ENCODE measurements at places on chromosomes 7 and 10.

- no peak for DNase-seq
These were observed 99.6 kb upstream of the BMPER start for GRCh38 chr7:33805630-33806233.

GRCh38 chr7:102287111-102287980 lies 678 bp downstream of the SH2B2 start:
- peak; percentile 62 for DNase-seq

- DNase-seq: no peak
These were observed 17.5 kb upstream of the CHST3 start for GRCh38 chr10:71946700-71947099.

- DNase-seq: no peak
These were observed 166.0 kb upstream of the ZNF32 start for GRCh38 chr10:43814663-43815062.

GRCh38 chr10:33382921-33383713 lies 48.6 kb upstream of the NRP1 start:
- DNase-seq: no peak

DNA sequence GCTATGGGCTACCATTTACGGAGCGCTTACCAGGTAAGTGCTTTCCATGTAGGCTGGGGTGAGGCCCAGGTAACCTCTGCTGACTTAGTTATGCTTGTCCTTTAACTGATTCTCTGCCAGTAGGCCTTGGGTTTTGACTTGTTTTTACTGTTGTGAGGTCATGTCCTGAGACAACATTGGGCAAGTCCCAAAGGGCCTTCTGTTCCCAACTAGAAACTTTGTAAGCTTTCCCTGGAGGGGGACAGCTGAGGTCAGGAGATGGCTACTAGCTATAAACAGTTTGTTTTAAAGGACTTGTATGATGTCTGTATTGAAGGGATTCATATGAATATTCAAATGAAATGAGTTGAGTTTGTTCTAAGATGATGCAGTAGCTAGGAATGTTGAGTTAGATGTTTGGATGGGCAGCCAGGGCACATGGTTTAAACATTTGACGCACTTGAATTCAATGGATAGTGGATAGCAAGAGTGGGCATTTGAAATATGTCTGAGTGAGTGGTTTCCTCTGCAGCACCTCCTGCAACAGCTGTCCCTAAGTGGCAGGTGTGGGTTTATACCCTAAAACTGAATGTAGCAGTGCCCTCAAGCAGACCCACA lies 10.0 kb upstream of the SGPL1 start:
- DNase-seq: no peak

- DNase-seq: no peak
These were observed 183.4 kb downstream of the EMX2 start for GRCh38 chr10:117725993-117726392.

DNA sequence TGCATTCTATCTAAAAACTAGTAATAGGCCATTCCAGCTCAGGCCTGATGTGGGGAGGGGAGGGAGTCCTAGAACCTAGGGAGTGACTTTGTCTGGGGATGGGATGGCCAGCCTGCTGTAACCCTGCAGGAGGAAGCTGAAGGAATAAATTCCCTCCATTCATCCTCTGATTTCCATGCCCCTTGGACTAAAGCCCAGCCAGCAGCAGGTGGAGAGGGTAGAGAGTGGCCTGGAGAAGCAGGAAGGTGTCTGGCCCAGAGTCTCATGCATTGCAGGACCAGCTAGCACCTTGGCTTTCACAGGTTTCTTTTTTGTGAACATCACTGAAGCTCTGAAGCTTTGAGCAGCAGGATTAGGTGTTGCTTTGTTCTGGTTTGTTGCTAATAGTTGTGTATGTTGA lies 32.8 kb upstream of the CDH23 start:
- DNase-seq: no peak

DNA sequence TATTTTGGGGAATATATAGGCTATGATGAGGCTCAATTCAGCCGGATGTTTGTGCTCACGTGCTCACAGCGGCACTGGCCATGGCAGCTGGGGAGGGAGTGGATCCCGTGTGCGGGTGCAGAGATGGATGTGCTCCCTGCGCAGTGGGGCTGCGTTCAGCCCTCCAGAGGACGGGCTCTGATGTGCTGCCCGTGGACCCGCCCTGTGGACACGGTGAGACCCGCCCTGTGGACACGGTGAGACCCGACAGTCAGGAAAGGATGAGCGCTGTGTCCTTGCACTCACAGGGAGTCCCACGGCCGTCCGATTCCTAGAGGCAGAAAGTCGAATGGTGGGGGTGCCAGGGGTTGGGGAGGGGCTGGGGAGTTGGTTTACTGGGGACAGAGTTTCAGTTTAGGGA lies 89.0 kb downstream of the DNAJB6 start:
- DNase-seq: no peak

- DNase-seq: no peak
These were observed 57.9 kb upstream of the INSYN2A start for GRCh38 chr10:127254276-127254675.

DNA sequence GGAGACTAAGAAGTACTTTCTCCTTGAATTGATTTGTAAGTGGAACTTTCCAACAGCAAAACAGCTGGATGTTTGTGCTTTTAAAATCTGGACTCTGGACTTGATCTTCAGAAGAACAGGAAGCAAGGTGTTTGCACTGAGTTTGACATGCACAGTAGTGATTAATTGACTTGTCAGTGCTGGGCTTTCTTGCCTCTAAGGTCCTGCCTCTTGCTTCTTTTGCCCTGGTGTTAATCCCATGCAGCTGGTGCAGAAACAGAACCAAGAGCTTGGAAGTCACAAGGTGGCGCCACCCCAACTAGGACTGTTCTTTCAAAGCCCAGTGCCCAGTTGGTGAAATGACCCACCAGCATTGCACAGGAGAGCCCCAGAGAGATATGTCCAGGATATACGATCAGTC lies 66.8 kb upstream of the SEPHS1 start:
- no peak for DNase-seq

- no peak for DNase-seq
These were observed 62.8 kb downstream of the ARMH3 start for GRCh38 chr10:101993221-101993620.

DNA sequence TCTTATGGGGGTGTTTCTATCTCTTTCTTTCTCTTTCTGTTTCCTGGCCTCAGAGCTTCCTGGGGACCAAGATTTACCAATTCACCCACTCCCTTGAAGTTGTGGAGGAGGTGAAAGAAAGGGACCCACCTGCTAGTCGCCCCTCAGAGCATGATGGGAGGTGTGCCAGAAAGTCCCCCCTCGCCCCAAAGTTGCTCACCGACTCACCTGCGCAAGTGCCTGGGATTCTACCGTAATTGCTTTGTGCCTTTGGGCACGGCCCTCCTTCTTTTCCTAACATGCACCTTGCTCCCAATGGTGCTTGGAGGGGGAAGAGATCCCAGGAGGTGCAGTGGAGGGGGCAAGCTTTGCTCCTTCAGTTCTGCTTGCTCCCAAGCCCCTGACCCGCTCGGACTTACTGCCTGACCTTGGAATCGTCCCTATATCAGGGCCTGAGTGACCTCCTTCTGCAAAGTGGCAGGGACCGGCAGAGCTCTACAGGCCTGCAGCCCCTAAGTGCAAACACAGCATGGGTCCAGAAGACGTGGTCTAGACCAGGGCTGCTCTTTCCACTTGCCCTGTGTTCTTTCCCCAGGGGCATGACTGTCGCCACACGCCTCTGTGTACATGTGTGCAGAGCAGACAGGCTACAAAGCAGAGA lies 12.2 kb downstream of the AQP1 start:
- peak; percentile 22 for DNase-seq

DNA sequence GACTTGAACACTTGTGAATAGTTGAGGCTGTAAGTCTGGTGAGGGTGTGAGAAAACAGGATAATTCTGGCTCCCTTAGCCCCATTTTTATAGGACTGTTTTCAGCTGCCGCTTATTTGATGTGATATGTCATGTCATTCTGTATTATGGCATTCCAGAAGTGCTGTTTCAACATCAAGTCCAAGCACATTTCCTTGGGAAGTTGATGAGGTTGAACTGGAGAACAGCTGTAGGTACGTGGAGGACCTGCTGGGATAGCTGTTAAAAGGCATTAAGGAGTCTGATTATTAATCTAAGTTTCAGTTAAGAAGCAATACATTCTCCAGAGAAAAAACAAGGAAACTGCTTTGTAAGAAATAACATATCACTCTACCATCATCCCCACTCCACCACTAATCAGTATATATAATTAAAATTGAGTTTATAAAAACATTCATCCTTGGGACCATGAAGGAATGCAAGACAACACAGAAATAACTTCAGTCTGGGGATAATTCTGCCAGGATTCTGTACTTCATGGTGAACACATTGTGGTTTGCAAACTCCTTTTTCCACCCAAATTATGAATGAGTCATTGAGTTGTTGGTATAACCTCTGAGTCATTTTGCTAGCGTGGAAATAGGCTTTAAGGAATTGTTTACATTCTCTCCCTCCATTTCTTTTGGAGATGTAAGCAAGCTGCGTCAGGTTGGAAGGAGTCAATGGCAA lies 39.9 kb upstream of the TMEM229A start:
- DNase-seq: no peak

GRCh38 chr7:47461161-47461560 lies 120.8 kb downstream of the TNS3 start:
- DNase-seq: no peak

- DNase-seq: no peak
These were observed 87.3 kb downstream of the ODAD2 start for GRCh38 chr10:27911539-27911938.

GRCh38 chr10:101986624-101986971 lies 69.4 kb downstream of the ARMH3 start:
- no peak for DNase-seq

DNA sequence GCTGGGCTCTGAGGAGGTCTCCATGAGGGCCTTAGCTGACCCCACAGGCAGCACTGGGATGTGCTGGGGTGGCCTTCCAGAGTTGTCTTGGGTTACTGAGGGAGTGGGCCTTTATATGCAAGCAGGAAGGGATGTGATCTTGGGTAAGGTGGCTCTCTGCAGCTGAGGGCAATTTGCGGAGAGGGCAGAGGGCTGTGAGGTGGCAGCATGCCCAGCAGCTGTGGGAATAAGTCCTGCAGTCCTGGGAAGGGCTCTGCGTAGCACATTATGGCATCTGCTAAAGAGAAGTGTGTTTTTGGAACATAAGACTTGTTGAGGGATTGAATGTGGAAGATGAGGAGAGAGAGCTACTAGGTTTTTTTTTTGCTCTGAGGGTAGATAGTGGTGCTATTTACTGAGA lies 99.6 kb upstream of the KMT2E start:
- no peak for DNase-seq

DNA sequence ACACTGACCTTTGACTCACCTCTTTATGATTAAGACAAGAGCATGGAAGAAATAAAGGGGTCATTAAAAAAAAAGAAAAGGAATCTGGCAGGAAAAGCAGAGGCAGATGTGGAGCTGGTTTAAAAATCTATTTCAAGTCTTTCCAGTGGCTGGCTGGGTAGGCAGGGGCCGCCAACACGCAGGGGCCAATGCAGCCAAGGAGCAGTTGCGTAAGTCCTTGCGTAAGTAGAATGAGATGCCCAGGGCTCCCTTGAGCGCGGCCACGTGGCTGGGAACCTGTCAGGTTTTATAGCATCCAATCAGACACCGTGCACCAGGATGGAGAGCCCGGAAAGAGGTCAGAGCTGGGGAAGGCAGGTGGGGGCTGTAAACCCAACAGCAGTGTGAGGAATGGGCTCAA lies 123.8 kb upstream of the INSYN2A start:
- no peak for DNase-seq

Data from activated T-cell treated with anti-CD3 and anti-CD28 coated beads, Interleukin-2, amount 50 U/mL, for 24 hours (primary cell).